ENCODE measurements at places on chromosomes 6 and 20. TPM values are rescaled to one million over a fixed set of nuclear protein-coding genes. Genes with fewer than 3 reads are reported as not detected.

Gene TREM1
- polyA plus RNA-seq: not detected

- DNase-seq: no peak
These were observed 136.5 kb downstream of the MAP3K7 start for GRCh38 chr6:90450268-90450953.

Gene KIF25
- 0.76 TPM for polyA plus RNA-seq

Gene CST4
- polyA plus RNA-seq: not detected

DNA sequence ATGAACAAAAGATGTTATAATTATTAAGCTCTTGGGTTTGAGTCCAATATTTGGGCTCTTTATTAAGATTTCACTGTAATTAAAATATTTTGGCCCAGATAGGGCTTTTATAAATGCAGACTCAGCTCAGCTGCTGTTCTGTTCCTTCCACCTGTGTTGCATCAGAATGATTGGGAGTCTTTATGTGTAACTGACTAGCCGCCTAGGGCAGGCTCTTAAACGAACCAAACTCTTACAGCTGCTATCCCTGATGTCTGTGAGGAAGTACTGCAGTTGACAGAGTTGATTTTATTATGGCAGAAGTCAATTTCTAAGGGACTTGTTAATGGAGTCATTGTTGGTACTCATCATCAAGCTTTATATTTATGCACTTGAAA lies 144.7 kb downstream of the MYO6 start:
- no peak for DNase-seq

Gene MCHR2
- not detected for polyA plus RNA-seq

GRCh38 chr6:153044295-153044694 lies 41.8 kb upstream of the MTRF1L start:
- no peak for DNase-seq

Gene TLDC2
- 0.97 TPM for polyA plus RNA-seq

DNA sequence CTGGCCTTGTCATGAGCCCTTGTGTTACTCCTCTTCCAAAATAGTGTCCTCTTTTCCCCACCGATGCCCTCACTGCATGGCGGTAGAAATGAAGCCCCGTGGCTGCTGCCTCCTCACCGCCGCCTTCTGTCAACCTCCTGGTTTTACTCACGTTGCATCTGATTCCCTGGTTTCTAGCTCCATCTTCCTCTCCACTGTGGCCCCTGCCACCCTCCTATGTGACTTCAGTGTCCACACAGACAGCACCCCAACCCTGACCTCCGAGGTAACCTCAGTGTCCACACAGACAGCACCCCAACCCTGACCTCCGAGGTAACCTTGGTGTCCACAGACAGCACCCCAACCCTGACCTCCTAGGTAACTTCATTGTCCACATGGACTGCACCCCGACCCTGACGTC lies 122.8 kb upstream of the THBS2 start:
- DNase-seq: no peak

GRCh38 chr6:157906537-157907061 lies 75.1 kb upstream of the SYNJ2 start:
- DNase-seq: no peak

DNA sequence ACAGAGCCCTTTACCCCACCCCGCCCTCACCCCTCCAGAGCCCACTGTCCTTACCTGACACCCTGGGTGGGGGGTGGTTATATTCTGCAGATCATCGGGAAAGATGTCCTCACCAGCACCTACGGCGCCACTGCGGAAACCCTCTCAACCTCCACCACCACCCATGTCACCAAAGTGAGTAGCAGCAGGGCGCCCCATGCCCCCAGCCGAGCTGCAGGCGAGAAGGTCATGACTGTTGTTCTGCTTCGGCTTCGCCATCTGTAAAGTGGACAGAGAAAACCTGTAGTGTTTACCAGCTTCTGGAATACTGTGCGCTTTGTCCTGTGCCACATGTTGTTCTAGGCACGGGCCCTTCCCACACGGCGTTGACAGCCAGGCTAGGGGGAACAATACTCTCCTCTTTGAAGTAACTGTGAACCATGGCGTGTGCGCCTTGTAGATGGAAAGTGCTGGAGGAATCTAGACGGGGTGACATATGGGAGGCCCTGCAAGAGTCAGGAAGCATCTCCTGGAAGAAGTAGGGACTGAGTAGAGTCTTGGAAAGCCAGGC lies 16.5 kb upstream of the AAR2 start:
- DNase-seq: no peak

DNA sequence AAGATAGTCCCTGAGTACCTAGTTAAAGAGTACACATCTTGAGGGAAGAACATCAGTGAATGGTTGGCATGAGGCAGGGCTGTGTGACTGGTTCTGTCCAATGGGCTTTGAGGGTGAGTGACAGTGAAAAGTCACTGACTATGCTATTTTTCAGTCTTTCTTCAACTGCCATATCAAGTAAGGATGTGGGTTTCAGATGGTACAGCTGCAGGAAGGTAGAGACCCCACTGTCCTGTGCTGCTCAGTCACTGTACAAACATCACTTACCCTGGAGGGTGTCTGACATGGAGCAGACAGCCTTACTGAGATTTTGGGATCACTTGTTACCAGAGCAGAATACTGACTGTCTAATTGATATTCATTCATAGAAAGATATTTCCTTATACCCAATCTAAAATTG lies 115.3 kb upstream of the ASCC3 start:
- no peak for DNase-seq

GRCh38 chr6:116564921-116565872 lies 6.1 kb upstream of the RWDD1 start:
- no peak for DNase-seq

Gene LGSN
- 7.7 TPM for polyA plus RNA-seq

GRCh38 chr20:36975099-36975818 lies 23.8 kb upstream of the SAMHD1 start:
- DNase-seq: no peak

GRCh38 chr6:155154158-155154830 lies 109.5 kb upstream of the CLDN20 start:
- DNase-seq: peak; percentile 64

DNA sequence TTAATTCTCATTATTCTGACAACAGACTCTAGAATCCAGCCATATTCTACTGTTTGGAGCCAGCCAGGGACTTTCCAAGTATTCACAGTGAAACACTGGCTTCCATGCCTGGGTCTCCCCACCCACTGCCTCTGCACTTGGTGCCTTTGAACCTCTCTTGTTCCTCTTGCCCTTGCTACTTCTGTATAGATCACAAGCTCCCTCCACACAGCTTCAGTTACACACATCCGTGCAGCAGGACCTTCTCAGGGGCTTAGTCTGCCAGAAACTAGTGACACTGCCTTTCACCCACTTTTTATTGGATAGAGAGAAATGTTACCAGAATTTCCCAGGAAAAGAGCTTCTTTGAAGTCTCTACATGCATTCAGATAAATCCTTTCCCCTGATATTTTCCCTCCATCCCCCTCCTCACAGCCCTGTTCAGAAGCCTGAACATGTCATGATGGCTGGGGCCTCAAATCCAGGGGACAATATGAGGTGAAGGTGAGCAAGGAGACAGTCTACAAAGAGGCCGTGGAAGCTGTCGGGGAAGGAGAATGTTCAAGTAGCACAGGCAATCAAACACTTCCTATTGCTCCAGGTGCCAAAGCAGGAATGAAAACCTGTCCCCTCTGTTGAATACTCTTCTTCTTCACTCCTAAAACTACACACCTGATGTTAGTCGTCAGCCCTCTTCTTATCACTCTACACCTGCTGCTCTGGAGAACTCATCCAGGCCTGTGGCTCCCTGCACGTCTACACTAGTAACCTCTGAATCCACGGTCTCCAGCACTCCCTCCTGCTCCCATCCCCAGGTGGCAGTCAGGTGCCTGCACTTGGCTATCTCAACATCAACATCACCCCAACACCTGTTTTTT lies 20.2 kb upstream of the HLA-DOA start:
- DNase-seq: peak; percentile 15

DNA sequence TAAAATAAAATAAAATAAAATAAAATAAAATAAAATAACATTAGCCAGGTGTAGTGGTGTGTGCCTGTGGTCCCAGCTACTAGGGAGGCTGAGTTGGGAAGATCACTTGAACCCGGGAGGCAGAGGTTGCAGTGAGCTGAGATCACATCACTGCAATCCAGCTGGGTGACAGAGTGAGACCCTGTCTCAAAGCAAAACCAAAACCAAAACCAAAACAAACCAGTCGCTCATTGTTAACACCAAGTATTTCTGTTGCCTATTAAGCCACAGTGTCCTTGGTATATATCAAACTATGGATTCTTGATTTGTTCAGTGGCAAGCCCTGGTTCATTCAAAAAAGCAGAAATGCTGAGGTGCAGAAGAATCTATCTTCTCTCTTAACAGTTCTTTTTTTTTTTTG lies 65.7 kb downstream of the PYGB start:
- DNase-seq: no peak

Gene TSPO2
- not detected for polyA plus RNA-seq

Gene TPX2
- polyA plus RNA-seq: 24.2 TPM

GRCh38 chr20:51183451-51183850 lies 160.5 kb upstream of the KCNG1 start:
- DNase-seq: no peak

Gene RWDD2A
- polyA plus RNA-seq: 4.7 TPM

Gene POPDC3
- polyA plus RNA-seq: 94.1 TPM

- DNase-seq: no peak
These were observed 237.2 kb downstream of the PLCB1 start for GRCh38 chr20:8369311-8369710.

DNA sequence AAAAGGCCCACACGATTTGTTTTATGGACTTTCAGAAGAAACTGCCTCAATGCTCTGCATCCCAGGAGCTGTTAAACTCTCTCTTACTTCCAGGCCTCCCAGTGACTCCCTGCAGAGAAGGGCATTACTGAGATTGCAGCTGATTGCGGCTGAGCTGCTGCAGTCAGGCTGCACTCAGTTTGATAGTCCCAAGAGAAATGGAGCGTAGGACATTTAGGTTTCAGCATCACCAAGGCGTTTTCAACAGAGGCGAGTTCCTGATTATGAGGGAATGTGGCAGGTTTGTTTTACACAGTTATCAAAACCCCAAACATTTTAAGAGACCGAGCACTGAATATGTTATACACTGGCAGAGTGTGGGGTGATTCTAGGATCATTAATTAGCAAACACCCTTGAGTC lies 145.6 kb downstream of the TBX18 start:
- DNase-seq: no peak

- no peak for DNase-seq
These were observed 777.8 kb downstream of the TBC1D32 start for GRCh38 chr6:120556491-120556890.

Gene TFAP2D
- not detected for polyA plus RNA-seq

DNA sequence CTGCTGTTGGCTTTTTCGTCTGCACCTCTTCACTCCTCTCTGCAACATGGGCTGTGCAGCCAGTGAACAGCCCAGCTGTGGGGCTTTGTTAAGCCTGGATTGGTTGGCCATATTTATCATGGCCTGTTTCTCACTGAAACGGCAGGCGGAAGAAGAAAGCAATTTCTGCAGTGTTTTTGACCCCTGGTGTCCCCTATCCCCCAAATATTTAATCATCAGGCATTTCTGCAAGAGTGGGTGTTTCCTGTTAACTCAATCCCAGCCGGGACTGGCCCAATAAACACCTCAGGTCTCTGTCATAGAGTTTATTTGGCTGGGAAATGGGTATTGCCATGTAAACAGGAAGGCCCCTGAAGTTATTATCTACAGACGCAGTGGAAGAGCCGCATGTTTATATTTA lies 174.8 kb upstream of the SUPT3H start:
- DNase-seq: no peak

DNA sequence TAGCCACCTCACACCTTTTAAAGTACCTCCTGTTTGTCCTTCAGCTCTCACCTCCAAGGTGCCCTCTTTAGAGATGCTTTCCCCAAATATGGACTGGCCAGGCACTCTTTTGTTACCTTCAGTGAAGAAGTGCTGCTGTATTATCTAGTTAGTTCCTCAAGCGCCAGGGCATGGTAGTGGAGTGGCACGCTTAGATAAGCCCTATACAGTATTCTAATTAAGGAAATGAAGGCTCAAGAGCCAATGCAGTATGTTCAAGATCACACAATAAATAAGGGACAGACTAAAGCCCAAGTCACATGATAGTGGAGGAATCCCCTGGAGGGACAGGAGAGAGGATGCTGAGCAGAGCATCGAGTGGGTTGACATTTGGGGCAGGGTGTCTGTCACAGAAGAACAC lies 28.5 kb upstream of the GFOD1 start:
- no peak for DNase-seq
